ENCODE measurements at places on chromosomes 11 and 22.

DNA sequence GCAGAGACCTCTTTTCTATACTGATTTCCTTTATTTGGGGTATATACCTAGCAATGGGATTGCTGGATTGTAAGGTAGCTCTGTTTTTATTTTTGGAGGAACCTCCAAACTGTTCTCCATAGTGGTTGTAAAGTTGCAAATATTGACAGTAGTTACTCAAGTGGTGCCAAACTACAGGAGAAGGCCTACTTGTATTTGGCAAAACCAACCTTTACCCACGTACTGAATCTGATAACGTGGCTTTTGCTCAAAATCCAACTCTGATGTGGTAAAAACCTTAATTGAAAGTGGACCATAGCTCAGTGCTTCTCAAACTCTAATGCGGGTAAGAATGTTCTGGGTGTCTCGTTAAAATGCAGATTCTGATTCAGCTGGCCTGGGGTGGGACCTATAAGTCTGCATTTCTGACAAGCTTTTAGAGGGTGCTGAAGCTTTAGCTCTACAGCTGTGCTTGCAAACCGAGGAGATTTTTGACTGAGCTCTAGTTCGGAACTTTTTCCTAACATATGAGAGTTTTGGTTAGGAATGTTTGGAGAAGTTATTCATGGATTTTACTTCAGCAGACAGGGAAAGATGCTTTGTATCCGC lies 69.8 kb downstream of the PACS1 start:
- no peak for DNase-seq
- H3K36me3 ChIP-seq = peaks cover 1% of the 10 kb centered on the region
- no peak overlapping the region for H3K4me3 ChIP-seq
- peaks cover 33% of the 10 kb centered on the region for H3K4me1 ChIP-seq
- H3K27ac ChIP-seq = no peak overlapping the region
- H3K27me3 ChIP-seq = no peaks in the 10 kb centered on the region

DNA sequence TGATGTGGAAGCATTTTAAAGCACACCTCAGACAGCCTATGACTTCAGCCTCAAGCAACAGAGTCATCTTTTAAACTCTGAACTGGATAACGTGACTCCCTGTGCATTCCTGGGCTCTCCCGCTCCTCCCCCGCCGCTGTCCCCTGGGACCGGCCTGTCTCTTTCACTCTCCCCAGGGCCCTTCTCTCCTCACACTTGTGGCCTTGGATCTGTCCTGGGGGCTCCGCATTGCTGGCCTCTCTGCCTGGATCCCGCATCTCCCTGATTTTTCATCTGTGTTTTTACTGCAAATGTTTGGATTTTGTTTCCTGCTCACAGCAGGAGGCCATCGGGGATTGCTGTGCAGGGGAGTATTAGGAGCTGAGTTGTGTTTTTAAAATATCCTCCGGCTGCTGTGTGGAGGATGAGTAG lies 15.4 kb downstream of the C11orf24 start:
- H3K36me3 ChIP-seq = peaks cover 4% of the 10 kb centered on the region
- H3K4me1 ChIP-seq = no peaks in the 10 kb centered on the region
- H3K27me3 ChIP-seq = peaks cover 3% of the 10 kb centered on the region
- no peak overlapping the region for H3K27ac ChIP-seq

GRCh38 chr11:109612496-109612895 lies 190.5 kb downstream of the C11orf87 start:
- no peaks in the 10 kb centered on the region for H3K4me1 ChIP-seq
- H3K27ac ChIP-seq = no peak overlapping the region
- DNase-seq = no peak
- H3K27me3 ChIP-seq = no peaks in the 10 kb centered on the region
- H3K36me3 ChIP-seq = no peaks in the 10 kb centered on the region

DNA sequence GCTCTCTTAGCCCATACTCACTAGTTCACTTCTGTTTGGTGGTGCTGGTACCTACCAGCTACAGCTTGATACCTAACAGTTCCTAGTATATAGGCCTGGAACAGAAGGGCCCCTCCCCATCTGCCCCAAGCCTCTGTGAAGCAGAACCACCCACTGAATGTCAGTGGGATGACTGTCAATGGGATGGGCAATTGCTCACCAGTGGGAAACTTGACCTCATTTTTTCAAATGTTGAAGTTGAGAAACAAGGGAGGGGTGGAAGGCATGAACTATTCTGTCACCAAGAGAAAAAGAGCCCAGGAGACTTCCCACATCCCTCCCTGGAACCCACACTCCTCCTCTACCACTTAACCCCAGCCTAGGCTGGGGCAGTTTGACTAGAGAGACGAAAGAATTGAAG lies at the start of gene NLRP10:
NLRP10 (minus strand) TSS at position 62 of the 400 bp plus-strand sequence. CDS start 1,952 bp downstream, outside the sequence.
- H3K27me3 ChIP-seq = no peaks in the 10 kb centered on the region
- H3K4me3 ChIP-seq = no peak within 1 kb of the TSS
- no peaks in the 10 kb centered on the region for H3K4me1 ChIP-seq
- no peak for DNase-seq
- H3K27ac ChIP-seq = no peak within 1 kb of the TSS
- no peaks in the 10 kb centered on the region for H3K36me3 ChIP-seq

- H3K27me3 ChIP-seq = peaks cover 39% of the 10 kb centered on the region
- H3K27ac ChIP-seq = no peak overlapping the region
- DNase-seq = no peak
- H3K36me3 ChIP-seq = no peaks in the 10 kb centered on the region
- H3K4me3 ChIP-seq = no peak overlapping the region
Measured at GRCh38 chr22:32448980-32449379, 15.3 kb downstream of the BPIFC start.

DNA sequence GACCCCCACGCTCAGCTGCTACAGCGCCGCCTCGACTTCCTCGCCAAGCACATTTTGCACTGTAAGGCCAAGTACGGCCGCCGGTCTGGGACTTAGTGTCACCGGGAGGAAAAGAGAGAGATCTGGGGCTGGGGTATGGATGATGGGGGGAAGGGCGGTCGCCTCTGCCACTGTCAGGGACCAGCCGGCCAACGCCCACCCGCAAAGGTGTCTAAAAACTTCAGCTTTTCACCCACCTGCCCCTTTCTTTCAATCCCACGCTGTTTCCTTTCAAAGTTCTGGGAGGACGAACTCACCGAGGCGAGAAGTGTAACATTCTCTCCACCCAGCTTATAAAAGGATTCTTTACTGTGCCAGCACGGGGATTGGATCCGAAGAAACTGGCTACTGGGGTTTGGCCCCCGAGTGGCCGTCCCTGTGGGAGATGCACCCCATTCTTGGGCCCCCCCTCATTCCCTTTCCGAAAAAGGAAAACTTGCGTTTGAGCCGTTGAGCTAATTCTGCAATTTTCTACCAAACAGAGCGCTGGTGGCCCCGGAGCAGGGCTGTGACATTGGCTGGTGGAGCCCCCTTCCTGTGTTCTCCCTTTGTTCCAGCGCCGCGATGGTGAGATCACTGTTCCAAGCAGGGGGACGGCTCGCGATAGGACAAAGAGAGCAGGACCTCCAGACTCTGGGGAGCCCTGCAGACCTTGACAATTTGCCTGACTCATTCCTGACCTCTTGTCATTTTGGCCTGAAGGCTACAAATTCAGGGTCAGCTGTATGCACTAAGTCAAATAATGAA lies 1.8 kb downstream of the FJX1 start:
- H3K4me3 ChIP-seq = peak overlapping the region; percentile 83
- H3K4me1 ChIP-seq = peaks cover 20% of the 10 kb centered on the region
- H3K36me3 ChIP-seq = no peaks in the 10 kb centered on the region
- peak overlapping the region; percentile 94 for H3K27ac ChIP-seq

GRCh38 chr11:84580428-84580827 lies 1046.7 kb downstream of the DLG2 start:
- H3K4me3 ChIP-seq = no peak overlapping the region
- no peak for DNase-seq
- H3K27me3 ChIP-seq = no peaks in the 10 kb centered on the region
- H3K36me3 ChIP-seq = no peaks in the 10 kb centered on the region

DNA sequence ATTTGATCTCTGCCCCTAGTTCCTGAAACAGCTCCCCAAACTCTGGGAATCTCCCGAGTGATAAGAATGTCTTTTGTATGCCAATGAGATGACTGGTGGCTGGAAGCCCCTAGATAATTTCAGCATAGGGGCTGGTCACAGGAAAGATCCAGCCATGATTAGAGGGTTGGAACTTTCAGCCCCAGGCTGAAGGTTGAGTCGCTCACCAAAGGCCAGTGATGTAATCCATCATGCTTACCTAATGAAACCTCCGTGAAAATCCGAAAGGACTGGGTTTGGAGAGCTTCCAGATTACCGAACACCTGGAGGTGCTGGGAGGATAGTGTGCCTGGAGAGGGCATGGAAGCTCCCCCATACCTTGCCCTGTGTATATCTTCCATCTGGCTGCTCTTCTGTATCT lies 26.0 kb downstream of the LRRC32 start:
- no peak overlapping the region for H3K27ac ChIP-seq
- no peak for DNase-seq
- peaks cover 4% of the 10 kb centered on the region for H3K4me1 ChIP-seq
- H3K36me3 ChIP-seq = no peaks in the 10 kb centered on the region

DNA sequence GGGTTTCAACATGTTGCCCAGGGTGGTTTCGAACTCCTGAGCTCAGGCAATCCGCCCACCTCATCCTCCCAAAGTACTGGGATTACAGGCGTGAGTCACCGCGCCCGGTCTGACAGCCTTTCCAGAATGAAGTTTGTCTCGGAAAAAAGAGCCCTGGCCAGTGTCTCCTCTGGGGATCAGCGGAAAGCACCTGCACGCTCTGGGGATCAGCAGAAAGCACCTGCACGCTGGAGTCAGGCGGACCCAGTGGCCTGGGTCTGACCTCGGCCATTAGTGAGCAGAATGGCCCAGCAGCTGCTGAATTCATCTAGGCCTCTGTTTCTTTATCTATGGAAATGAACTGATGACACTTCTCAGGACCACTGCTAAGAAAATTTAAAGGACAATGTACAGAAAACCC lies 10.5 kb upstream of the TESMIN start:
- no peak overlapping the region for H3K4me3 ChIP-seq
- no peaks in the 10 kb centered on the region for H3K36me3 ChIP-seq
- no peak overlapping the region for H3K27ac ChIP-seq
- DNase-seq = no peak

GRCh38 chr11:93221539-93221938 lies 23.7 kb upstream of the SLC36A4 start:
- H3K27ac ChIP-seq = no peak overlapping the region
- H3K4me1 ChIP-seq = peaks cover 11% of the 10 kb centered on the region
- H3K27me3 ChIP-seq = no peaks in the 10 kb centered on the region
